Ecto neural progenitor cell (in vitro differentiated cells): ENCODE measurements at places on chromosomes 7 and 10.

GRCh38 chr10:62528441-62528840 is 154.3 kb downstream of the ZNF365 start:
- no peak for DNase-seq

- DNase-seq, result no peak
Measured at GRCh38 chr7:3670898-3671297, 369.8 kb downstream of the SDK1 start.

- no peak for DNase-seq
Measured at GRCh38 chr7:18505870-18506460, 10.4 kb downstream of the HDAC9 start.

DNA sequence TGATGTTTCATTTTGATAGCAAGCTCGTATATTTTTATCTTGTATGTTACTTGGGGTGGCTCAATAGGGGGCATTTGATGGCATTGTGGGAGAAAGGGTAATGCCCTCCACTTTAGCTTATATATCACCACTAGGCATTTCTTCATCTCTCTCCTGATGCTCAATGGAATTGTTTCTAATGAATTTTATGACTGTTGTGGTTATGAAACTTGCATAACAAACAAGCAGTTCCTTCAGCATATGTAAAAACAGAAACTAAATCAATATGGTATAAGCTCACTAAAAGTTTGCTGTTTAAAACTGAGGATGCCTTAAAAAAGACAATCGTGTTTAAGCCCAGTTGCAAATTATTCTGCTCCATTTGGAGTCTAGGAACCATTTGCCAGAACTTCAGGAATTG is 75.5 kb downstream of the CDK14 start:
- DNase-seq, result no peak

DNA sequence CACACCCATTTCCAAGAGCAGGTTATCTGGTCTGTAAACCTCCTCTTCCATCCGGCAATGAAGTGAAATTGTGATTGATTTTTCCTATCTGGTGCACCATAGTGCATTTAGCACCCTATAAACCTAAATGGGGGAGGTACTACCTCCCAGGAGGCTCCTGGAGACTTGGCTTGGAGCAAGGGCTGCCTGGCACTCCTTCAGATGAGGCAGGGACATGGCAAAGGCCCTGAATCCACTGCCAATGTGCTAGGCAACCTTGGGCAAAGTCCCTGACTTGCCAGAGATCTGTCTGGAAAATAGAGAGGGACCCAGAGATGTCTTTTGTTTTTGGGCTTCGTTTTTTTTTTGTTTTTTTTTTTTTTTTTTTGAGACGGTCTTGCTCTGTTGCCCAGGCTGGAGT is 6.7 kb upstream of the GRID1 start:
- no peak for DNase-seq

- no peak for DNase-seq
Measured at GRCh38 chr10:57849691-57850357, 417.9 kb downstream of the IPMK start.

DNA sequence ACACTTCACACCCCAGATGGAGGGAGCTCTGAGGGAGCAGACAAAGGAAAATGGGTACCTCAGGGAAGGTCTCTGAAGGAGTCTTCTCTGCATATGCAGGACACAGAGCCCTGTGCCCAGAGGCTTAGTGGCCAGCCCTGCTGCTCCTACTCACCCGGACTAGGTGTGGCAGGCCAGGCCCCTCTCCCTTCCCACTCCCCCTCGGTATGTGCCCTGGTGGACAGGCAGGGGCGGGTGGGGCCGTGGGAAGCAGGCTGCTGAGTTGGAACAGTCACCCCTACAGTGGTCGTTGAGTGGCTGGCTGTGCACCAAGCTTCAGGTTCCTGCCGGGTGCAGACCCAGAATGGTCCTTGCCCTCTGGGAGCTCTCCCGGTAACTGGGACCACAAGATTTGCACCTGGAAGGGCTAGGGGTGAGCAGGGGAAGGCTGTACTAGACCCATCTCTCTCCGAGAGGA is 68.6 kb downstream of the ZMIZ1 start:
- DNase-seq, result no peak

- no peak for DNase-seq
Measured at GRCh38 chr10:119407254-119407777, 135.2 kb downstream of the RGS10 start.

DNA sequence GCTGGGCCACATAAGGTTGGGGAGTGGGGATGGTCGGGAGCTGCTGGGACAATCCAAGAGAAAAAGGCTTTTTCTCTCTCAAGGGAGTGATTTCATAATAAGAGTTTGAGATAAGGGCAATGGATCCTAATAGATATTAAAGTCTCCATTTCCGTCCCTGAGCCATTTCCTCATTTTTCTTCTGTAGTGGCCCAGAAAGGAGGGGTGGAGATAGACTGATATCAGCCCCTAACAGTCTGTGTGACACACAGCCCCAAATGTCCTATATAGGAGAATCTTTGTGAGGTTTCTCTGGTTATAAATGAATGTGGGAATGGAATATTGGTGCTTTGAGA is 35.2 kb downstream of the PRSS2 start:
- no peak for DNase-seq

DNA sequence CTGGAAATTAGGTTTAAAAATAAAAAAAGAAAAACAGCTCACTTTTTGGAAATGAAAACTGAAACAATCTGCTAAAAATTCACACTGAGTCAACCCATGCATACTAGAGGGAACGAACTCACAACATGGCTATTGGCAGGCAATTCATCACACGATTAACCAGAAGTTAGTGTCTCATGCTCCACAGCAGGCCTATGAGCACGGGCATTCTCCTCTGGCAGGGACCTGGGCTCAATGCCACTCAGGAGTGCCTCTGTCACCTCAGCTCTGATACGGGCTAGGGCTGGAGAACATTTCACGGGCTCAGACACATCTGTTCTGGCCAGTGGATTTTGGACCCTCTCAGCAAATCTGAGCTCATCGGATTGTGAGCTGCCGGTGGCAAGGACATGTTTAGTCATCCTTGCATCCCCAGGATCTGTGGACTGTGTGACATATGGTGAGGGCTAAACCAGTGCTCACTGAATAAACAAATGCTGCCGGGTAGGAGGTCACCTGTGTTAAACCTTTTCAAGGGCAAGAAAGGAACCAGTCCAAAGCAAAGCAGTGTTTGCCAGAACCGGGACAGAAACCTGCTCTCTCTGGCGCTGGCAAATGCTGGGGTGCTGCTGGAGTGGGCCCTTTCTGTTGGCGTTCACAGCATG is 40.1 kb downstream of the POLR3A start:
- DNase-seq, result no peak

GRCh38 chr10:100004805-100005510 is 4.8 kb downstream of the DNMBP start:
- no peak for DNase-seq

DNA sequence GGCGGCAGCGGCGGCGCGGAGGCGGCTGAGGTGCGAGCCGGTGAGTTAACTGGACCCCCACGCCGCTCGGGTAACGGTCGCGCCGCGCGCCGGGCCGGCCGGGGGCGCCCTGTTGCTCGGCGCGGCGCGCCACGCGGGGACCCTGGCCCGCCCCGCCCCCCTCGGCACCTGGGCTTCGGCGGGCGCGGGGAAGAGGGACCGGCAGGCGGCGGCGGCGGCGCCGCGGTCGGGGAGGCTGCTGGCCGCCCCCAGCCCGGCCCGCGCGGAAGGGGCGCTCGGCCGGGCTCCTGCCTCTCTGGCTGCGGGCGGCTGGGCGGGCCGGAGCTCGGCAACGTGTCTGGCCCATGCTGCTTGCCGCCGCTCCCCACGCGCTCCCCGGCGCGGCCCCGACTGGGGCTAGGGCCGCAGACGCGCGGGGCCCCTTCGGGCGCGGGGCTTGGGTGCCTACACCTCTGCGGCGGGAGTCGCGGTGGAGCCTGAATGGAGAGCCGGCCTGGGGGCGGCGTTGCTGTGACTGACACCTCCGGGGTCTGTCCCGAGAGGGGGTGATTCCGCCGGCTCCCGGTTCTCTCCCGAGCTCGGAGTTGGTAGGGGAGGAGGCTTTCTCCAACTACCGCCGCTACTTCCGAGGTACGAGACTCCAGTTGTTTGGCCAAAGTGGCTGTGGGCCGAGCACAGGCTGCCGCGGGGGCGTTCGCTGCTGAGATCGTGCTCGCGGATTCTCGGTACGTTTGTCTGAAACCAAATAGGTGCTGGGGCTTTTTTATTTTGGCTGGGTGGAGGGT is 494 bp downstream of the PALS2 start:
- DNase-seq, result peak; percentile 79

- DNase-seq, result peak; percentile 61
Measured at GRCh38 chr10:27319752-27320431, 79.3 kb upstream of the ACBD5 start.

DNA sequence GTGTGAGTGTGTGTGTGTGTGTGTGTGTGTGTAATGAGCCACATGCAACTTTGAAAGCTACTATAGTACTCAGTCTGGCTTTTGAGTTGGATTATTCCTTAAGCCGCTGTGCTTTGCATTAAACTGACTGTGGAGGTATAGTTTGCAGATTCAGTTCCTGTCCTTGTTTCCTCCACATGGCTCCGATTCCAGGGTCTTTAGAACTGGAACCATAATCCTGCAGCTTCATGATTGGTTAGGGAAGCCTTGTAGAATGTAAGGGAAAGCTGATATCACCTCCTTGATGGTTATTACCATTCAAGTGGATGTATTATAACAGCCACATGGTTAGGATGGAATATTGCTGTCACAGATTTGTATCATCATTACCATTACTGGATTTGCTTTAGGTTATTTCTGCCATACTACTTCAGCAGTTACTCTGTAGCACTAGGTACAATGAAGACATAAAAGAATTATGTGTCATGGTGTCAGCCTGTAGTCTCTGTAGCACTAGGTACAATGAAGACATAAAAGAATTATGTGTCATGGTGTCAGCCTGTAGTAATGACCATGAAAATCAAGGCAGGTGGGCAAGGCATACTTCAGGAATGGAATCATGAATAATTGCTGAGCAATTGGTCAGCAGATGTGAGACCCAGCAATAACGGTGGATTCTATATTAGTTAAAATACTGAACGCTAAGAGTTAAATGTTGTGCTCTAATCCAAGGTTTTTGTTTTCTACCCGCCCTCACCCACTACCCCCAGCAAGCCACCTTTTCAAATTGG is 275.1 kb upstream of the FZD1 start:
- no peak for DNase-seq

GRCh38 chr10:13909516-13910258 is 322.9 kb downstream of the PRPF18 start:
- DNase-seq, result no peak

GRCh38 chr10:90604636-90605035 is 253.2 kb downstream of the HTR7 start:
- DNase-seq, result no peak

GRCh38 chr7:116329686-116330503 is 119.6 kb downstream of the TES start:
- no peak for DNase-seq

DNA sequence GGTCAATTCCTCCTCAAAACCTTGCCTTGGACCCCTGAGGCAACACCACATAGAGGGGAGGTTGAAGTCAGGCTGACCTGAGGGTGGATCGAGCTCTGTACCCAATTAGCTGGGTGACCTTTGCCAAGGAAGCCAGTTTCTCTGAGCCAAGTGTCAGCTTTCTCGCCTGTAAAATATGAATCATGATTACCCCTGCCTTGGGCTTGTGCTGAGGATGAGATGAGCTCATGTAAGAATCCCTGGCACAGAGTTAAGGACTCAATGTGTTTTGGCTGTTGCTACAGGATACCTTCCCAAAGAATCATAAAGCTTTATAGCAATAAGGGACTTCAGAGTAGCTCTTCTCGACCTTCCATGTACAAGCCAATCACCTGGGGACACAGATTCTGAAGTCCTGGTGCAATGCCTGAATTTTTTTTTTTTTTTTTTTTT is 43.5 kb upstream of the CACUL1 start:
- DNase-seq, result no peak
